ENCODE measurements at places on chromosomes 4 and X. TPM values are rescaled to one million over a fixed set of nuclear protein-coding genes. Genes with fewer than 3 reads are reported as not detected.

Gene RHOXF2B
- polyA plus RNA-seq = not detected

Gene FGFR3
- 0.95 TPM for polyA plus RNA-seq

- no peak for DNase-seq
Observed at GRCh38 chr4:163590619-163591264, 96.3 kb downstream of the TMA16 start.

DNA sequence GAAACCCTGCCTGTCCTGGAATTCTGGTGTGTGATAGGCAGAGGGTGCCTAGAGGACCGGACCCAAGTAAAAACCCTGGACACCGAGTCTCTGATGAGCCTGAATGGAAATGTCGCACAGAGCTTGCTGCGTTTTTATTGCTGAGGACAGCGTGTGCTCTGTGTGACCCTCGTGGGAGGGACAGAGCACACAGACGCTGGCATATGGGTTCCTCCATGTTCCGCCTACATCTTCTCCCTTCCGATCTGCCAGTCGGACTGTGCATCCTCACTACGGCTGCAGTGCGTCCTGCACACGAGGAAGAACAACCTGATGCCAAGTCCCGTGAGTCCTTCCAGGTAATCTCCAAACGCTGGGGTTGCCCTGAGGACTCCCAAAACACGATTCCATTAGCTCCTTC, 68.3 kb downstream of the AFAP1 start:
- DNase-seq = no peak

DNA sequence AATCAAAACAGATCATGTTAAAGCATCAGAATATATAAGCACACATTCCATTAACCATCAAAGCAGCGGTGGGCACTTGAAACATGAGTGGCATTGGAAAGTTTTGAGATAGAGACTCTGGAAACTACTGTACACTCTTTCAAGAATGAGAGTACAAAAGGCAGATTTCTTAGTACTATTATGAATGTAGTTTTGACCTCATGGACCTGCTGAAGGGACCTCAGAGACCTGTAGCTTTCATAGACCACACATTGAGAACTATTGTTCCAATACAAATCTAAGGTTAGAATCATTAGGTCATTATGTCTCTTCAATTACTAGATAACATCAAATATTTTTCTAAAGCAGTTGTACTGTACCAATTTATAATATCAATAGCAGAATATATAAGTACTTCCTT, 283.6 kb downstream of the RPA4 start:
- no peak for DNase-seq

GRCh38 chr4:172995161-172995560, 173.4 kb upstream of the GALNT7 start:
- DNase-seq = no peak

- no peak for DNase-seq
Observed at GRCh38 chr4:185352741-185353140, 43.0 kb downstream of the LRP2BP start.

DNA sequence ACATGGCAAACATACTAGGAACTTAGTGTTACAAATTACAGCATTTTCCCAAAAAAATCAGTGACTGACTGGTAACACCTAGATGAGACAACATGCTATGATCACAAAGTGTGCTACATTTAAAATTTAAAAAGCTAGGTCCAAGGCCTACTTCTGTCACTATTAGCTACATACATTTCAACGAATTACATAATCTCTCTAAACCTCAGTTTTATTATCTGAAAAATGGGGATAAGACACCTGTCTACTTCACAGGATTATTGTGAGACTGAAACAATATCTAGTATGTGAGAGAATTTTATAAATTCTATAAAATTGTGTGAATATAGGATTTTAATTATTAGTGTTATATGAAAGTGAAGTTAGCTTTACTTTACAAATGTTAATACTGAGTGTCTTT, 228.5 kb downstream of the DCLK2 start:
- DNase-seq = no peak

- no peak for DNase-seq
Observed at GRCh38 chr4:5995901-5996623, 22.2 kb downstream of the C4orf50 start.

GRCh38 chr4:128803783-128804182, 5.7 kb upstream of the JADE1 start:
- DNase-seq = no peak

Gene OTUD6A
- polyA plus RNA-seq = not detected

Gene SYP
- 0.59 TPM for polyA plus RNA-seq

Gene ADGRL3
- 27.6 TPM for polyA plus RNA-seq

Gene TCP11X1
- not detected for polyA plus RNA-seq

Gene BEX5
- 0.39 TPM for polyA plus RNA-seq

Gene CRMP1
- 25.2 TPM for polyA plus RNA-seq

- DNase-seq = no peak
Observed at GRCh38 chr4:71266090-71266794, 72.6 kb upstream of the SLC4A4 start.

Gene GABRG1
- polyA plus RNA-seq = not detected

Gene ZNF185
- polyA plus RNA-seq = 14.3 TPM

DNA sequence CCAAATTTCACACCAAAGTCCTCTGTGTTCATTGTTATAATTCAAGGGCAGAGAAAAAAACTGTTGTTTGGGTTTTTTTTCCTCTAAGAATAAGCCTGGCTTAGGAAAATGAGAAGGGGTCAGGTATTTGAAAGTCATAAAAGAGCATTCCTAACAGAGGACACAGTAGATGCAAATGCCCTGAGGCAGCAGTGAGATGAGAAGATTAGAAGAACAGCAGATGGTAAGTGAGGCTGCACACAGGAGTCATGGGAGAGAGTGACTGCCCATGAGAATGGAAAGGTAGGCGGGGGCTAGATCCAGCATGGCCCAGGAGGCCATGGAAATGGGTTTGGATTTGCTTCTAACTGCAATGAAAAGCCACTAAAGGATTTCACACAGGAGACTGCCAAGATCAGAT, 107.5 kb upstream of the RBPJ start:
- no peak for DNase-seq

Gene CHST7
- polyA plus RNA-seq = 3.2 TPM

DNA sequence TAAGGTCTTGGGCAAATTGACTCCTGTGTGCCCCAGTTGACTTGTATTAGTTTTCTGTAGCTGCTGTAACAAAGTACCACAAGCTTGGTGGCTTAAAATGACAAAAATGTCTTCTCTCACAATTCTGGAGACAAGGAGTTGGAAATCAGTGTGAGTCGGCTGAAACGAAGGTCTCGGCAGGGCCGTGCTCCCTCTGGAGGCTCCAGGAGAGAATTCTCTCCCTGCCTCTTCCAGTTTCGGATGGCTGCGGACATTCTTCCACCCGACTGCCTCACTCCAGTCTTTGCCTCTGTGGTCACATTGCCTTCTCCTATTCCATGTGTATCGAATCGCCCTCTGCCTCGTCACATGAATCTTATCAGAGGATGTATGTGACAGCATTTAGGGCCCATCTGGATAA, 66.0 kb upstream of the PHOX2B start:
- no peak for DNase-seq

- no peak for DNase-seq
Observed at GRCh38 chr4:166282081-166282770, 409.2 kb downstream of the TLL1 start.

DNA sequence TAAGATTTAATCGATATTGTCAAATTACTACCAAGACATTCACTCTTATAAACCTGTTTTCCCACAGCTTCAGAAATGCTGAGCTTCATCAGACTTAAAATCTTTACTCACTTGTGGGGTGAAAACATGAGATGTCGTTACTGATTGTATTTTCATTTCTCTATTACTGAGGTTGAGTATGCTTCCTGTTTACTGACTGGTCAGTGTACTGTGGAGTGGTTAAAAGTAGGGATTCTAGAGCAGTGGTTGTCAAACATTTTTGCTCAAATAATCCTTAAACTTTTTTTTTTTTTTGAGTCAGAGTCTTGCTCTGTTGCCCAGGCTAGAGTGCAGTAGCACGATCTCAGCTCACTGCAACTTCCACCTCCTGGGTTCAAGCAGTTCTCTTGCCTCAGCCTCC, 50.3 kb downstream of the NSUN7 start:
- DNase-seq = no peak

Gene HAND2
- polyA plus RNA-seq = 20.5 TPM

- no peak for DNase-seq
Observed at GRCh38 chr4:10115271-10115796, 1.3 kb downstream of the WDR1 start.

DNA sequence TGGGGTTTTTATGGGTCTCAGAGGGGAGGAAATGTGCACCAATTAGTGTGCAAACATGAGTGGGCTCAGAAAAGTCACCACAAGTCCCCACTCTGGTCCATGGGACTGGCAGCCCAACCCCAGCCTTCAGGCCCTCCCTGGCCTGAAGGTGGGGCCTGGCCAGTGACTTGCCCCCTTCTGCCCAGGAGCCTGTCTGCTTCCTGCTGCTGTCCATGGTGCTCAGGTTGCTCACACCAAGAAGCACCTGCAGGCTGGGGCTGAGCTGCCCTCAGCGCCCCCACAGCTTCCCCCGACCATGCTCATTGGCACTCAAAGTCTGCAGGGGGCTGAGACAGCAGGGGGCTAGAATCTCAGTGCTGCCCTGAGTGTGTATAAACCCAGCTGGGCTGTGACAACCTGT, 30.6 kb upstream of the GC start:
- no peak for DNase-seq

DNA sequence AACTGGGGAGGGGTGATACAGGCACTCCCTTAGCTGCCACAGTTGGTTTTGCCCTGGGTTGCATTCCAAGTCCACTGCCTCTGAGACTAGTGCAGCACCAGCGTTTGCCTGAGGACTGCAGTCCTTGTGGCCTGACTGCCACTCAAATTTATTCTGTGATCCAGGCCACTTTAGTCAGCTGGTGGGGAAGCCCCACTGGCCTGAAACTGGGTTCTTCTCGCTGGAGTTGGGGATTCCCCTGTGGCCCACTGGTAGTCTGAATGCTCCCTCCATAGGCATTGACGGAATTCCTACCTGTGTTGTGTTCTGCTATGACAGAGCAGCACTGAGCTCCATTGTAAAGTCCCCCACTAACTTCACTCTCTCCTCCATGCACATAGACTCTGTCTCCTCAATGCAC, 63.8 kb downstream of the PTPN13 start:
- no peak for DNase-seq

DNA sequence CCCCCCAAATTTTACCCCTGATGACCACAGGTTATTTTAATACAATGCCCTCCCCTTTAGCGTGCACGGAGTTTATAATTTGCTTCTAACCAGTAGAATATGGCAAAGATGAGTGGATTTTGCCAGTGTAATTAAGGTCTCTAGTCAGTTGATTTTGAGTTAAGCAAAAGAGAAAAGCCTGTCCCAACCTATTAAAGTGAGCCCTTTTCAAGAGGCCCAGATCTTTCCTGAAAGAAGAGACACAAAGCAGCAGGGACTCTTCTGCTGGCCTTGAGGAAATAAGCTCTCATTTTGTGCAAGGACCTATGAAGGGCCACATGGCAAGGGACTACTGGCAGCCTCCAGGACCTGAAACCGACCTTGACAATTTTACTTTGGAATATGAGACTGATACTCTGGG, 61.9 kb upstream of the GABRG1 start:
- DNase-seq = no peak

DNA sequence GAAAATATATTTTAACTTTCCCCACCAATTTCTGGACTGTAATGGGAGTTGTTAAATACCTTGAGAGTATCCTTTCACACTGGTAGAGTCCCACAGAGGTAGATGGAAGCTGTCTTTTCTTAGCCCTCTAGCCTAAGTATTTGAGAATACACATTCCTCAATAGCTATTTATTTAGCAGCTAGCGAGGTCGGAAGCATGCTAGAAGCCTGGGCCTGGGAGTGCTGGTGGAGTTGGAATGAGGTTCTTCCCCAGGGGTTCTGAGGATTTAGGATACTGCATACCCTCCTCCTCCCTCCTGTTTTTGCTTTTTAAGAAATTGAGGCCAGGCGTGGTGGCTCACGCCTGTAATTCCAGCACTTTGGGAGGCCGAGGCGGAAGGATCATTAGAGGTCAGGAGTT, 999 bp upstream of the KLHL15 start:
- no peak for DNase-seq

GRCh38 chr4:151147000-151147399, 47.6 kb downstream of the RPS3A start:
- no peak for DNase-seq

GRCh38 chr4:177006331-177006730, 213.6 kb upstream of the VEGFC start:
- DNase-seq = no peak

DNA sequence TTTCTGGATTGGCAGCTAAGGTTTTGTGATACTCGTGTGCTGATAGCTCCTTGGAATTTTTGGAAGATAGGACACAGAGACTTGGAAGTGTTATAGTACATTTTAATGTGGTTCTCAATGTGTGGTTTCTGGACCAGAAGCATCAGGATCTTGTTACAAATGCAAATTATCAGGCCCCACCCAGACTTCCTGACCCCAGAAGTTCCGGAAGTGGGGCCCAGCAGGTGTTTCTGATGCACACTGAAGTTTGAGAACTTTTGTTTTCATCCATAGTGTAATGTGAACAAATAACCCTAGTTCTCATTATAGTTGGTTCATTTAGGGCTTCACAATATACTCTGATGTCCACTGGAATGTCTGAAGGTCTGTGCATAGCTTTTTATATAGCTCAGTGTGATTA, 49.6 kb downstream of the LAMP2 start:
- DNase-seq = no peak

Gene NELFA
- polyA plus RNA-seq = 15.6 TPM

GRCh38 chr4:153205757-153206156, 1.5 kb downstream of the TRIM2 start:
- DNase-seq = no peak

Gene CLGN
- 2.9 TPM for polyA plus RNA-seq
